ENCODE measurements at places on chromosomes 4 and X.

- DNase-seq = no peak
Observed at GRCh38 chr4:155017426-155017825, 191.0 kb upstream of the NPY2R start.

- DNase-seq = no peak
Observed at GRCh38 chr4:183072176-183072575, 26.9 kb upstream of the WWC2 start.

DNA sequence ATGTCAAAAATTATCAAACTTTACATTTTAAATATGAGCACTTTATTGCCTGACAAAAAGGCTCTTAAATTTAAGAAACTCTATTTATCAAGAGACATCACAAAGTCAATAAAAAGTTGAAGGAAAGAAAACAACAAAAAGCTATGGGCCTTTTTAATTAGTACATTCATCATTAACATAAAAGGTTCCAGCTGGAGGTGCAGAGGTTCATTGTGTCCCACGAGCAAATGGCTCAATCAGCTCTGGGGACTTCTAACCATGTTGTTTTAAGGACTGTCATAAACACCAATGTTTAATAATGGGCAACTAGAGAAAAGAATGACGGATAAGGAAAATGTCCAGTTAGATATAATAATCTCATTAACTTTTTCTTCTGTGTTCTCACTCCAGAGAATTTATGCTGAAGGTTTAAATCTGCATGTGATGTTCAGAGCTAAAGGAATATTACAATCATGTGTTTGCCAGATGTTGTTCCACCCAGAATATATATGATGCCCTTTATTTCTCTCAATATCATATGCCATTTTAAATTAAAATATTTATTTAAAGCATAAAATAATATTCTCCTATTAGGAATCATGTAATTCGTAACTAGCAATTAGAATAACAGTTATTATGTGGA, 840.3 kb upstream of the ADGRL3 start:
- DNase-seq = no peak

DNA sequence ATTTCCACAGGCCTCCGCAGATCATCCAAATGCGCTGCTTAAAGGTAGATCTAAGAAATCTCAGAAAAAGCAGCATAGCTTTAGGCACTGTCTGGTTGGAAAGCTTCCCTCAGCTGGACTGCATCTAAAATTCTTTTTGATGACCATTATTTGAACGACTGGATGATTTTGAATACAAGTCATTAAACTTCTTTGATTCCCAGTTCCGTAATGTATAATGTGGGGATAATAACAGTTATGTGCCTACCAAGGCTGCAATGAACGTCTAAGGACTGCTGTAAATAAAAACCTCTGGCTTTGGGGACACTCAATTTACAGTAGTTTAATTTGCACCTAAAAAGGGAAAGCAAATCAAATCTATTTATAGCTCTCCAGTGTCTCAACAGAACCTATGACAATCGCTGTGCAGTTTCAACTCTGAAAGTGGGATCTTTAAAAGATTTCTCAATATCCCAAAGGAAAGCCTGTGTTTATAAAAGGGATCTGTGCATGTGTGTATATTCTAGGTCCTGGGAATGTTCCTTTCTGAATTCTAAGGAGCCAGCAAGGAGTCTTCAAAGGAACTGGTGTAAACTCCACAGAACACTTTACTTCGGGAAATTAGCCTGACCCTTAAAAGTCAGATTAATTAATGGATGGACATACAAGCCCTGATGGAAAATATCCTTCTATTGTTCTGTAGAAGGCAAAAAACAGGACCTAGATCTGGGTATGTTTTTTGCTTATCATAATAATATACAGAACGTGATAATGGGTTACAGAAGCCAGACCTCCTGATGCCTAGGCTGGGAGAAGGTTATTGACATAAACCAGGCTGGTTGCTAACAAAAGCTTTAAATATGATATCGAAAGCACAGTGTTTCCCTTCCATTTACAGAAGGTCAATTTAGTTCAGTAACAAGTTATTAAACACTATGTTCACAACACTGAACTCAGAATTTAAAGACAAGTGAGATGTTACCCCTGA, 53.4 kb downstream of the AFAP1 start:
- no peak for DNase-seq

DNA sequence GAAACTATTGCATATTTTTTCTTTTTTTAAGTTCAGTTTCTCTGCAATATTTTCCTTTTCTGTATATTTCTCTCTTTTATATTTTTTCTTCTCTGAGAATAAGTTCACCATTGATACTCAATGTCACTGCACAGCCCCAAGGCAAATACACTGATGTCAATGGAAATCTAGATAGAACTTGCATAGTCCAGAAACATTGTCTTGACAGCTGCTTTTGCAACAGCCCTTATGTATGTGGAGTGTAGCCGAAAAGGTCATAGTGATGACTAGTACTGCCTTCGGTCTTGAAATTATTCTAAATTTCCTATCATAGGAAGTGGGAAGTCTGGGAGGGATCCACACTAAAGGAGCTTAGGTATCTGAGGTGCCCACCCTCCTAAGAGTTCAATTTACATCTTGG, 150.0 kb downstream of the SPOCK3 start:
- no peak for DNase-seq

DNA sequence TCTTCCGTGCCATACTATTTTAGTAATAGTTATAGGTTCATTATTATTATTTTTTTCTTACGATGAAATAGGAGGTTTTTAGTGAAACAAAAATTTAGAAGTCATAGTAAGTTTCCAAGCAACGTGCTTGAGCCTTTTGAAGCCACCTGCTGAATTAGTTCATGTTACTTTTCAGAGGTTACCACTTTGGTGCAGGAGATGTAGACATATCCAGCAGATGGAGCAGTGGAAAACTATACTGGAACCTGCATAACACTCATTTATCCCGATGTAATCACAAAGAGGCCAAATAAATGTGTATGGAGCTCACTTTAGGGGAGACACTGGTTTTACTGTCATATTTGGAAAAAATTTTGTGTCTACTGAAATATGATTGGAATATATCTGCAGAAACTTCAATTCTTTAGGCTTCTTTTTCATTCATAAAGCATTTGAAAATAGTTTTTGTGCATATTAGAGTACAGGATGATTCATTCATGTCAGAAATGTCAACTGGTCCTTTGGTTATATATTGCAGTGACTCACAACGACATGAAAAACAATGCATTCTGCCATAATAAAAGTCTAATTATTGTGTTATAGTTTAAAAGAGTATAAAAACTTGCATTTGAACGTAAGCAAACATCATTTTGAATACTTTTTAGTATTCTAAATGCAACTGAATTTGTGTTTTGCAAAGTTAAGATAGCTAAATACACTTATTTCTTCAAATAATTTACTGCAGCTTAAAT, 2182.9 kb upstream of the TENM3 start:
- DNase-seq = no peak

Data from RPMI7951 (cell line).